Thoracic aorta endothelial cell (primary cell): ENCODE measurements at places on chromosomes 6 and 20. TPM values are rescaled to one million over a fixed set of nuclear protein-coding genes. Genes with fewer than 3 reads are reported as not detected.

MTHFD1L gene
- total RNA-seq: 70.6 and 80.5 TPM in 2 replicates

FAM110A gene
- total RNA-seq: 4.4 and 4.5 TPM in 2 replicates

TAGAP gene
- total RNA-seq: not detected in 2 replicates

TSBP1 gene
- not detected in 2 replicates for total RNA-seq

SLC22A7 gene
- not detected in 2 replicates for total RNA-seq

SLC52A3 gene
- 0.07 TPM in 1 of 2 replicates, not detected in the other for total RNA-seq

HLA-DQA1 gene
- total RNA-seq: not detected in 2 replicates
